Esophagus squamous epithelium (tissue), 5 donors: ENCODE measurements at places on chromosomes 2 and 18.

DNA sequence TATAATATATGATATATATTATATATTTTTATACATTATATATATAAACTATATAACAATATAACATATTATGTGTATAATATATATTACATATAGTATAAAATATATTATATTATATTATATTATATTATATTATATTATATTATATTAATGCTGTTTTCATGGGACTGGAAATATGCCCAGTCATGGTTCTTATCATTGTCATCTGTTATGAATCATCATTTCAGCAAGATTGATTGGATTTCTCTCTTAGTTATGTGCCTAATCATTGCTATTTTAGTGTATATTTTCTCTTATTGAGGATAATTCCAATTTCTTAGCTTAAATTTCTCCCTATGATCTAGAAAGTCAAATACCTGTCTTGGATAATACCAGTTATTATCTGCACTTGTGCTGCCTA is 617.8 kb downstream of the TRIB2 start:
- no peak for DNase-seq

GRCh38 chr2:233822781-233823730 is 31.3 kb downstream of the HJURP start:
- DNase-seq: no peak

GRCh38 chr2:39920307-39920801 is 141.3 kb upstream of the THUMPD2 start:
- no peak for DNase-seq

GRCh38 chr2:177595126-177595845 is 202.7 kb downstream of the AGPS start:
- DNase-seq: no peak

GRCh38 chr18:21901423-21901945 is 160.9 kb downstream of the MIB1 start:
- no peak for DNase-seq
